ENCODE measurements at places on chromosomes 5 and 9.

GRCh38 chr5:176621661-176622079 lies 8.7 kb downstream of the SNCB start:
- no peak for DNase-seq

DNA sequence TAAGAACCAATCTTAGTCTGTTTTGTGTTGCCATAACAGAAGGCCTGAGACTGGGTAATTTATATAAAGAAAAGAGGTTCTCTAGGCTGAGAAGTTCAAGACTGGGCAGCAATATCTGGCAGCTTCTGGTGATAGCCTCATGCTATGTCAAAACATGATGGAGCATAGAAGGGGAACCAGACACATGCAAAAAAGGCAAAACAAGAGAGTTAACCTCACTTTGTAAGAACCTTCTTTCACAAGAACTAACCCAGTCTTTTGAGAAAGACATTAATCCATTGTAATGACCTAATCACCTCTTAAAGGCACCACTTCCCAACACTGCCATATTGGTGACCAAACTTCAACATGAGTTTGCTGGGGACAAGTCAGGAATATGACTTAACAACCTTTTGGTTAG lies 37.3 kb downstream of the FSD1L start:
- no peak for DNase-seq

- no peak for DNase-seq
Observed at GRCh38 chr9:2271426-2271825, 256.3 kb downstream of the SMARCA2 start.

GRCh38 chr5:168691891-168692290 lies 112.7 kb upstream of the PANK3 start:
- DNase-seq = no peak

DNA sequence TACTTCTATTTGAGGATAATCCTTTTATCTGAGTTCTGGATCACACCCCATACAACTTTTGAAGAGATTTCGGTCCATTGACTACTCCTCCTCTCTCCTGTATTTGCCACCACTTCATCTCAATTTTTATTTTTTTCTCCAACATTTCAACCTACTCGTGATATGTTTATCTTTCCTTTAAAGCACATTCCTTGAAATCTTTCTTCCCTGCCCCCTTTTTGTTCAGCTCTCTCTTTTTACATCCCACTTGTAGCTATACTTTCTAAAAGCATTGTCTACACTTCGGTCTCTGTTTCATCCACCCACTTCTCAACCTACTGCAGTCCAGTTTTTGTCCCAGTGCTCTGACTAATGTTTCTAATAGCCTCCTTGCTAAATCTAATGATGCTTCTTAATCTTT lies 299.4 kb downstream of the PSAT1 start:
- no peak for DNase-seq

- DNase-seq = no peak
Observed at GRCh38 chr5:141889282-141889871, 11.2 kb upstream of the PCDH1 start.

DNA sequence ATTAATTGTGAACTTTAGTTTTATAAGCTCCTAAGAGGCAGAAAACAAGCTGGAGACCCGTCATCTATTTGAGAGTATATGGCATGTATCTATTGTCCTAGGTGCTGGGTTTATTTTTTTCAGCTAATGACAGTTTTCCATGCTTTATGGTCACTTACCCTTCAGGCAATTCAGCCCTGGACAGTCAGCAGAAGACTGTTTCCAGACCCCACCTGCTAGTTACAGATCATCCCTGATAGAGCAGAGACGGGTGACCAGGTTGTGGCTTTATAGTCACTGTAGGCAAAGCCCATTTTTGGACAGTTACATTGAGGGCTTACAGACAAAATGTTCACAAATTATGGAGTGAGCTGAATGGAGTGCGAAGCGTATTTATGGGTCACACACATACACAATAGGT lies 1227.5 kb downstream of the FOXD4L5 start:
- DNase-seq = no peak

- DNase-seq = no peak
Observed at GRCh38 chr5:73338256-73339050, 110.1 kb downstream of the FOXD1 start.

- DNase-seq = no peak
Observed at GRCh38 chr9:119836036-119836435, 466.8 kb upstream of the BRINP1 start.

DNA sequence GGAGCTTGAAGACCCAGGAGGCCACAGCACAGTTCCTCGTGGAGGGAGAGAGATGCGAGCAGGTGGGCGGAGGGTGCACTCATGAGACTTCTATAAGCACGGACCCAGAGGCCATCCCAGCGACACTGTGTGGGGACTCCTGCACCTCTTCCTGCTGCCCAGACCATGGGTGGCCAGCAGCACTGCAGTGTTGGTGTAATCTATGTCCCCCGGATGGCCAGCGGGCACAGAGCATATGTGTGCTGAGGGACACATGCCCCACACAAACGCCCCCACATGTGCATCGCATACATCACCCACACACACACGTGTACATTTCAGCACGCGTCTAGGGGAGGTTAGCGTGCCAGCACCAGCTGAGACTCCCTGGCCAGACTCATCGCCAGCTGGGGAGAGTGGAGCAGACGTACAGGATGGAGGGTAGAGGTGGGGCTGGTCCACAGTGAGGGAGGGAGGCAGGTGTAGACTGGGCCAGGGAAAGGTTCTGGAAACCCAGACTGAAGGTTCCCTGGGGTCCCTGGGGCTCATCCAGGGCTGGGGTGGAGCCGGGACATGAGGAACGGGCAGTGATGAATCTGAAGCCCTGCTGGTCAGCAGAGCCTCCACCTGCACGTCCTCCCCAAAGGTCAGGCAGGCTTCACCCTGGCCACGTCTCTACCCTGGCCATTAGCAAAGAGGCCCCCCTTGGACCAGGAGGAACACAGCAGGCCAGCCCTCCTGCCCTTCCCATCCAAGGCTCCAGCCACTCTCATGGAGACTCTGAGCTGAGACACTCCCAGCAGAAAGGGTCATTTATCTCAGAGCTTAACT lies 27.6 kb downstream of the ADAMTS2 start:
- no peak for DNase-seq

DNA sequence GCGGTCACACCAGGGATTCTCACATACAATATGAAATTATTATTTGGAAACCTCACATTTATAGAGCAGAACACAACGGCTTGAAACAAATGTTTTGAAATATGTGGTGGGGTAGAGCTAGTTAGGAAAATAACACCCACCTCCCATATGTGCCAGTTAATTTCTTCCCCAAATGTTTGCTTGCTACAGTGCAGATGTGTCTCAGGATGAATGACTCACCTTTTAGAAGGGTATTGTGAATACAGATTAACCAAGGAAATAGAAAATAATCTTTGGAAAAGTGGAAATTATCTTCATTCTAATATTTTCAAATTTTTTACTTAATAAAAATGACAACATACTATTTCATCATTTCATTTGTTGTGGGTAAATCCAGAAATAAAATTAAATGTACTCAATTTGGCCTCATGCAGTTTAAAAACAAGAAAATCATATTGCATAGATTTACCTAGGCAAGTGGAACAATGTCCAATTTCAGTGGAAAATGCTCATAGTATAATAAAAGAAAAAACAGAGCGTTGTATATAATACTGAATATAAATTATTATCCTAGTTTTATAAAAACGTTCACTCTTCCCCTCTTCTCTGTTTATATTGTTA lies 39.3 kb upstream of the RICTOR start:
- no peak for DNase-seq

DNA sequence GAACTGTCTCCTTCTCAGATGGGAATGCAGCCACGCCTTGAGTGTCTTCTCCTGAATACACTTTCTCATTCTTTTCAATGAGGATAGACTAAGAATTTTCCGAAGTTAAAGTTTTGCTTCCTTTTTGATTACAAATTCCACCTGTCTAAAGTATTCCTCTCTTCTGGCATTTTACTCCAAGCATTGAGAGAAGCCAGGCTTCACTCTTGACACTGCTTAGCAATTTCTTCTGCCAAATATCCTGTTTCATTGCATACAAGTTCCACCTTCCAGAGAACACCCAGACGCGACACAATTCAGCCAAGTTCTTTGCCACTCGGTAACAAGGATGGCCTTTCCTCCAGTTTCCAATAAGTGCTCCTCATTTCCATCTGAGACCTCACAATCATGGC lies 35.6 kb upstream of the COL5A1 start:
- no peak for DNase-seq

GRCh38 chr9:132451276-132451675 lies 41.3 kb downstream of the CFAP77 start:
- DNase-seq = no peak

- no peak for DNase-seq
Observed at GRCh38 chr5:174531782-174532191, 192.6 kb upstream of the MSX2 start.

DNA sequence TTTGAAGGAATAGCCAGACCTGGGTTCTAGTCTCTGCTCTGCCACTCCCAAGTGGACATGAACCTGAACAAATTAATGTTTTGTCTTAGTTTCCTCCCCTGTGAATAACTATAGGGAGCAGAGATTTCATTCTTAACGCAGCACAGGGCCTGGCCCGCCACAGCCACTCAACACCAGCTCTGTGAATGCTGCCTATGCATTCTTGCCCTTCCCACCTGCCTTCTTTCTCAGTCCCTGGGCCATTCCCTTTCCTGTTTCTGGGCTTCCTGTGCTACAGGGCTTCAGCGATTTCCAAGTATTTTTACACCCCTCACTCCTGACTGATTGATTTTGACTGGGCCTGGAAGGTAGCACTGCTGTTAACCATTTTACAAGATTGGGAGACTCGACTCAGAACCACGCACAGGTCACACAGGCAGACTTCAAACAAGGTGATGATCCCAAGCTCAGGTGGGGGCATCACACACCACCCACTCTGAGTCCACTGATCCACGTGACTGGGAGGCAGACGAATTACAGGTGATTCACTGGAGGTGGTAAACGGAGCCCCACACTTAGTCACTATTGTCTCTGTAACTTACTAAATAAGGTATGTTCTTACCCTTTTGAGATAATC lies 21.4 kb downstream of the PTPN3 start:
- DNase-seq = no peak

DNA sequence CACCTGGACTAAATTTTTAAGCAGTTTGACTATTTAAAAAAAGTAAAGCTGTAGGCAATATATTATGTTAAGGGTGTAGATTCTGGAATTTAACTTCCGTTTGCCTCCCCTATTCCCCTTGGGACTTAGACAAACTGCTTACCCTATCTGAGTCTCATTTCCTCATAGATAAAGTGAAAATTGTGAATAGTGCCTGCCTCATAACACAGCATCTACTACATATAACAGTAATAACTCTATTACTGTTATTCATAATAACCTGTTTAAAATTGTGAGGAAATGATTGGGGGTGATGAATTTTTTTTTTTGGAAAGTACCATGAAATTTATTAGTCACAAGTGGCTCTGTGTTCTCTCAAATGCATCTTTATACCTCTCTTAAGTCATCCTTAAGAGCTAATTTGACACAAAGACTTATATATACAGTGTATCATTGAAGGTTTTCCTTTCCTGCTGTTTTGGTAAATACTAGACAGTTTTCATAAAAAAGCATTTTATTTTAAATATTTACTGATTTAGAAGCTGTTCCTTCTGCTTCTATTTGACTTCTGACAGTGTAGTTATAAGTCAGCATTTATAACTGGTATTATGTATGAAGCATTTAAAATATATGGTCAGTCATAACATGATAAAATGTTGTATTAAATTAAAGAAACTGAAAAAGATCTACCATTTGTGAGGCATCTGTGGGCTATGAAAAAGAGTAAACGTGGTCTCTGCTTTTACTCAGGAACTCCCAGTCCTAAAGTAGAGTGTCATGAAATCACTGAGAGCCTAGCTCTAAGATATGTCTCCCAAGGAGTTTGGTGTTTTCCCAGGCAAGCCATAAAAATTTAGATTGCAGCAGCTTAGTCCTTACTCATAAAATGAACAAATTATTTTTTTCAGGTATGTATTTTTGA lies 46.4 kb downstream of the MCCC2 start:
- DNase-seq = no peak

GRCh38 chr5:179435181-179435580 lies 89.9 kb upstream of the ADAMTS2 start:
- no peak for DNase-seq

- DNase-seq = no peak
Observed at GRCh38 chr5:170597109-170597751, 93.4 kb downstream of the KCNIP1 start.

GRCh38 chr5:66585291-66585690 lies 10.9 kb upstream of the MAST4 start:
- DNase-seq = no peak

DNA sequence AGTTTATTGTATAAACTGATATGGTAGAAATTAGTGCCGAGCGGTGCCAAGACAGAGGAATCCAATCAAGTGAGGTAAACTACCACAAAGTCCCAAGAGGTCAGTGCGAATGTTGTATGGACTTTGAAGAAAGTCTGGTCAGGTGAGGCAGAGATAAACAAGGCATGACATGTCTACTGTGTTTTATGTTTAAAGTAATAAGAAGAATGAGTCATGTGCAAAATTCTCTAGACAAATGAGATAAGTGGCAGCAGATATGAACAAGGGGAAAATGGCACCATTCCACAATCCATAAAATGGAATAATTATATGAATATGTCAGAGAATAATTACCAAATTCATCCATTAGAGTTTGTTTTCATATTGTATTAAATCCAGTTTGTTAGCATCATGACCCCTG lies 364.1 kb upstream of the CCNH start:
- DNase-seq = no peak

GRCh38 chr5:176651472-176651980 lies 4.2 kb downstream of the TSPAN17 start:
- no peak for DNase-seq

All from KG1 (cell line).